ENCODE measurements at places on chromosomes 12 and 14. TPM values are rescaled to one million over a fixed set of nuclear protein-coding genes. Genes with fewer than 3 reads are reported as not detected.
A peak's percentile ranks its signal among the peaks of the same experiment; 100 is the strongest.

- peak; percentile 98 for DNase-seq
These were observed 33.5 kb downstream of the FMNL3 start for GRCh38 chr12:49673446-49674317.

GRCh38 chr14:26765768-26766520 is 168.1 kb upstream of the NOVA1 start:
- DNase-seq = peak; percentile 77

GRCh38 chr12:95634622-95635621 is 83.6 kb upstream of the USP44 start:
- no peak for DNase-seq

- no peak for DNase-seq
These were observed 52.5 kb downstream of the ATP23 start for GRCh38 chr12:57993834-57994233.

- DNase-seq = no peak
These were observed 168.9 kb downstream of the ADGRD1 start for GRCh38 chr12:131122631-131123030.

GRCh38 chr14:69682621-69683263 is 71.3 kb downstream of the SUSD6 start:
- DNase-seq = no peak

DNA sequence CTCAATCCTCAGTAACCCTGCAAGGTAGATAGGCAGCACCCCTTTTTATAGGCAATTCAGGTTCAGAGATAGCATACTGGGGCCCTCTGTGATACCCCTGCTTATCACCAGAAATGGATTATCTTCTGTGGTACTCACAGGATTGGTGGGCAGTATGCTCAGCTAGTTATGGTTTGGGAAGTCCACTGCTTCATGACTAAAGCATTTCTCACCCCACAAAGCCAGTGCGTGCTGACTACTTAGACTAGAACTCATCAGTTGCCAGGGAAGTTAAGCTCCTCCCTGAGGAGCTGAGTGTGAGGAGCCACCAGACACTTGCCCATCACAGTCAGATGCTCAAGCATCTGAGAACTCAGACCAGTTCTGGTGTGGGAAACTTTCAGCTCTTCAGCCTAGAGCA is 76.3 kb downstream of the SCAF11 start:
- DNase-seq = peak; percentile 72

- peak; percentile 42 for DNase-seq
These were observed 29.5 kb downstream of the BMP4 start for GRCh38 chr14:53927171-53927570.

DNA sequence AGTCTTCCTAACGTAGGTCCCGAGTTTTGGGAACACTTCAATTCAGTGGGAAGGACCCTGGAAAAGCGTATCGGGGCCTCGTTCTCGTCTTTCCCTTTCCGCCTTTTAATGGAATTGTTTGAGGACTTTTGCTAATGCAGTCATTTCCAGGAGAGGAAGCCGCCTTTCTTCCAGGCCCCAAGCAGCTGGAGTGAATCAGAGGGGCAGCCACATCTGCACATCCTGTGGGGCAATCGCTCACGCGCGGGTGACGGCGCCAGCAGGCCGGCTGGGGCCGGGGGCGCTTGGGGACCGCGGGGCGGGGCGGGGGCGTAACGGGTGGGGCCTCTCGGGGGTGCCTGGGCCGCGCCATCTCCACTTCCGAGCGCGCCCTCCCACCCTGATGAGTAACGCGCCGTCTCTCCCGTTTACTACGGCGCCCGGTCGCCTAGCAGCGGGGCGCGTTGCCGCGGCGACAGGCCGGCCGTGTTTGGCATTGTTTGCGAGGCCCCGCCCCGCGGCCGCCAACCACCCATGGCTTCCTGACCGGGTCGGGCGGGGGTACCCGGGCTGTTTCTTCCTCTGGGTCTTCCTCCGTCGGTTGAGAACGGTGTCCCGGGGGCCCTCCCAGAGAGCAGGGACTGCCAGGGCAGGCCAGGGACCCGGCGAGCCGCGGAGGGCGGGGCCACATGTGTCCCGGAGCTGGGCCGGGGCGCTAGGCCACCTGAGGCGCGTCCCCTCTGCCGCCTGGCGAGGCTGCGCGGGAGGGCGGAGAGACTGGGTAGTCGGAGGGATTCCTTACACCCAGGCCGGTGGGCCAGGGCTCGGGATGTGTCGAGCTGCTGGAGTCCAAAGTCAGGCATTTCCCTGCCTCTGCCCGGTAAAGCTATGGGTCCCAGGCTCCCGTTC is 2.3 kb downstream of the GSG1 start:
- peak; percentile 96 for DNase-seq

GRCh38 chr12:66598608-66599007 is 80.3 kb downstream of the GRIP1 start:
- no peak for DNase-seq

DNA sequence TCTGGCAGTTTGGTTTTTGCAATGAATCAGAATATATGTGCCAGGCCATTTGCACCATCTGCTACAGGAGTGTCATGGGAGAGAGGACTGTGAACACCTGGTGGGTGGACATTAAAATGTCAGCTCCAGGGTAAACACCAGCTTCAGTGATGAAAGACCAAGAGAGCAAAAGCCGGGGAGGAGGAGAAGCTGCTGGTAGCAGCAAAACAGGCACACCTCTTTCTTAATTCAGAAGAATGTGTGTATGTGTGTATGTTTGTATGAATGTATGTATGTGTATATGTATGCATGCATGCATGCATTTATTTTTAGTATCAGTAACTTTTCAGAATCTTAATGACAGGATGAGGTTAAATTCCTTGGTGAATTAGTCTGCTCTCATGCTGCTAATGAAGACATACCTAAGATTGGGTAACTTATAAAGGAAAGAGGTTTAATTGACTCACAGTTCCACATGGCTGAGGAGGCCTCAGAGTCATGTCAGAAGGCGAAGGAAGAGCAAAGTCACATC is 357.4 kb upstream of the PRICKLE1 start:
- no peak for DNase-seq

DNA sequence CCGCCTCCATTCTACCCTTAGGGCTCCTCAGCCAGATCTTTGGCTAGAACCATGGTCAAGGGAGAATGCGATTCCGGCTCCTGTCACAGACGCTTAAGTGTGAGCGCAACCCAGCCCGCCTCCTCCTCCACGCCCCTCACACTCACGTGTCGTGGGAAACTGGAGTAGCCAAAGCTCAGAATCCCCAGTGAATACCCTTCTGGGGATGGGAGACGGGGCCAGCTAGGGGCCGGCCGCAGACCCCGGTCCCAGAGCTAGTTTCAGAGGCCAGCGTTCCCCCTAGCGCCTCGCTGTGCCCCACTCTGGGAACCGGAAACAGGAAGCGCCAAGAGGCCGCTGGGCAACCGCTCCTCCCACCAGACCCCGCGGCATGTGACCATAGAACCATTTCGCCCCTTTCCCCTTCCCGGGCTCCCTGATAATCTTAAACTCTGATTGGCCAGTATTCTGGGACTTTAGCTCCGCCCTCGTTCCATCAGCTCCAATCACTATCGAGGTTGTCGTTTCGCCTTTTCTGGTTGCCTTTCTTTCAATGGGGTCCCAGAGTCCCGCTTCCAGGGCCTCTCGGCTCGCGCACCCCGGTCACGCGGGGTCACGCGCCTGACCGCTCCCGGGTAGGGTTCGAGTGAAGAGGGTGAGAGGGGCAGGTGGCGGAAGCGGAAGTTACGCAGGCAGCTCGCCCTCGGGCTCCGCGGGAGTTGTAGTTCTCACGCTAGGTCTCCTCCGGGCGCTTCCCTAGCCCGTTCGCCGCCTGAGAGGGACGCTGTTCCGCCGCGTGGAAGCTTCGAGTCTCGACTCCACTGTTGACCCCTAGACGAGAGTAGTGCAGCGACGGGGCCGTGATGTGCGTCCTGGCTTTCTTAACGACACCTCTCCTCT is at the start of gene M6PR:
Gene M6PR, minus strand, starts transcription at position 304 of the 879 bp plus-strand sequence. CDS start 3,241 bp downstream, outside the sequence.
- DNase-seq = peak; percentile 95

DNA sequence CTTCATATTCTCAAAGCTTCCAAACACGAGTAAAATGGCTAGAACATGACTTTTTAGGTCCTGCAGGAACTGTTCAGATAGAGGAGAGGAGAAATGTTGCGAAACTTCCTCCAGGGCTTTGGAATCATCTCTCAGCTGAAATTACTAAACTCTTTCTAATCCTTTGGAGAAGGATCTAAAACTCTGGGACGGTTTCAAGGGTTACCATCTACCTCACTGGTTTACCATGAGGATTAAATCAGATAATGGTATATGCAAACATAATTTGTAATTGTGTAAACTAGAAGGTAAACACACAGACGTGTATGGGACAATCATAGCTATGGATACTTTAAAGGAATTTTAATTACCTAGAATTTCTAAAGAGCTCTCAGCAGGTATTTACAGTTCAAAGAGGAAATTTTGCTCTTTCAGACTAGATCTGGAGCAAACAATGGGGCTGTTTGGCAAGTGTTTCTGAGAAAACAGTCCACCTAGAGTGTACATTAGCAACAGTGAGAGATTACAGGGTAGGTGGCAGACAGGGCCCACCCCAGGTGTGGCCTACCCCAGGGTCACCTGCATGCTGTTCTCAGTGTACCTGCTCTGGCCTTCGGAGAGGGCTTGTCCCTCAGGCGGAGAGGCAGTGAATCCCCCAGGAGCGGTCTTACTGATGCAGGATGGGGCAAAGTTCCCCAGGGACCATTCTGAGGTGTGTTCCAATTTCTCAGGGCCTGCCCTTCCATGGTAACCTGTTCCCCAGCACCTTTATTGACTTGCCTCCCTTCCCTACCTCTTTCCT is 124.7 kb upstream of the MAX start:
- no peak for DNase-seq

DNA sequence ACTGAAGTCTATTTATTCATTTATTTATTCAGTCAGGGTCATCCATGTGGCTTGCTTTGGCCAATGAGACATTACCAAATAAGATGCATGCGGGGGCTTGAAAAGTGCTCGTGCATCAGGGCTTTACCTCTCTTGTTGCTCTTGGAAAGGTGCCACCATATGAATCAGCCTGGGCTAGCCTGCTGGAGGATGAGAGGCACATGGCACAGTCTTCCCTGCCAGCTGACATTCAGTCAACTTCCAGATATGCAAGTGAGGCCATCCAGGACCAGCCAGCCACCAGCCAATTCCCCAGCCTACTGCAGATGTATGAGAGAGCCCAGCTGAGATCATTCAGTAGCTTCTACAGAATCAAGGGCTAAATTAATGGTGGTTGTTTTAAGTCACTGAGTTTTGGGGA is 105.2 kb upstream of the RPH3A start:
- DNase-seq = peak; percentile 67

DNA sequence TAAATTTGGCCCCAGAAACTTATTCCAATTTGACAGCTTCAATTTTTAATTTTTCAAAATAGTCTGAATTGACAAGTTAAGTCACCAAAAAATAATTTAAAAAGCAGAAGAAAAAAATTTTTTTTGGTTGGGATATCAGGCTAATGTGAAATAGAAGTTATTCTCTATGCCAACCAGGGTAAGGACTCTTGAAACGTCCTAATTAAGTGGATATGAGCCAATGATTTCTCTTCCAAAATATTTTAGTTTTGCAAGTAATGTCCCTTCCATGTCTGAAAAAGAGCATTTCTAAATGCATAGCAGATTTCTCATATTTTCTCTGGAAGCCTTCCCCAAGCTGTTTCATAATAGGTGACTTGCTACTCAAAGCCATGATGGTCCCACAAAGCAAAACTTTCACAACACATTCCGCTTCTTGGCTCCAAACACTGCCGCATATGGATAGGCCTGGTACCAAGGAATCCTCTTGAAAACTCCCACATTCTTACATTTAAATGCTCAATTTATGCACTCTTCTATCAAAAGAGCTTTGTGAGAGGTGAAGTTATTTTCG is 65.1 kb downstream of the SIX6 start:
- DNase-seq = no peak

- DNase-seq = no peak
These were observed 11.5 kb upstream of the HELB start for GRCh38 chr12:66290716-66291200.

DNA sequence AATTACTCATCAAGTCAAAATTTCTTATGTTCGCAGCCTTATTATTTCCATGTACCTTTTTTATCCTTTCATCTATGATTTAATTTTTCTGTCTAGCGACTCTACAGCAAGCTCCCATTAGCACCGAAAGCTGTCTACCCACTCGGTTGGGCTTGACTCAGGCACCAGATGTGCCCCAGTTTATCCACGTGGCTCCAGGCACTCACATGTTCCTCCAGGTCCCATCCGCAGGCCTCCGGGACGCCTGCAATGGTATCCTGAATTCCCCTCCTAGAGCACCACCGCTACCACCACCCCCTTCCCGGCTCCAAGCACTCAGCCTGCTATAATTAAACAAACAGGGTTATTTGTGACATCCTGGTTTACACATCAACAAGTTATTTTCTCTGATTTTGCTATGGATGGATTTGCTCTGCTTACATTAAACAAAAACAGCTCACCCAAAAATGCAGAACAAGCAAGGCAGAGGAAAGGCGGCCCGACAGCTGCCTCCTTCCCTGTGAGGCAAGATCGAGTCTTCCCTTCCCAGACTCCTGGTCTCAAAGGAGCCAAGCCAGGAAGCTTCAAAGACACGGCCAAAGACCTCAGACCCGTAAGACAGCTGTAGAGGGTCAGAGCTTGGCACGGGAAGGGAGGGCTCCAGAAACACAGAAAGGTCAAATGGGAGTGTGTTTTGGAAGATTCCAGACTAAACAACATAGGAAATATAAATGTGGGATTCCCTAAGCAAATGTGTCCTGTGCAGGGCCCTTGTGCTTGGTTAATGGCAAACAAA is 253.8 kb downstream of the TTC8 start:
- no peak for DNase-seq

DNA sequence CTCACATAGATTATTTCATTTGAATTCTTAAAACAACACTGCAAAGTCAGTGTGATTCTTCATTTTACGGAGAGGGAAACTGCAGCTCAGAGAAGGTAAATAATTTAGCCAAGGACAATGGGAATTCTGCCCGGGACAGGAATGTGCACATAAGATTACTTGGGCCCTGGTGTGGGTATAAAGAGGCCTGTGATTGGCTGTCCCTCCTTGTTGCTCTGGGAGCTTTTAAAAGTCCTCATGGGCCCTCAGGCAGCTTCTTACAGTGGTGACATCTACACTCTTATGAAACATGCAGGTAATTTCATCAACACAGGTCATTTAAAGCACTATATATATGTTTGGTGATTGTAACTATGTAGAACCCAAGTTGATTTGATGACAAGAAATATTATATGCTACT is 100.3 kb downstream of the ESR2 start:
- DNase-seq = no peak

DNA sequence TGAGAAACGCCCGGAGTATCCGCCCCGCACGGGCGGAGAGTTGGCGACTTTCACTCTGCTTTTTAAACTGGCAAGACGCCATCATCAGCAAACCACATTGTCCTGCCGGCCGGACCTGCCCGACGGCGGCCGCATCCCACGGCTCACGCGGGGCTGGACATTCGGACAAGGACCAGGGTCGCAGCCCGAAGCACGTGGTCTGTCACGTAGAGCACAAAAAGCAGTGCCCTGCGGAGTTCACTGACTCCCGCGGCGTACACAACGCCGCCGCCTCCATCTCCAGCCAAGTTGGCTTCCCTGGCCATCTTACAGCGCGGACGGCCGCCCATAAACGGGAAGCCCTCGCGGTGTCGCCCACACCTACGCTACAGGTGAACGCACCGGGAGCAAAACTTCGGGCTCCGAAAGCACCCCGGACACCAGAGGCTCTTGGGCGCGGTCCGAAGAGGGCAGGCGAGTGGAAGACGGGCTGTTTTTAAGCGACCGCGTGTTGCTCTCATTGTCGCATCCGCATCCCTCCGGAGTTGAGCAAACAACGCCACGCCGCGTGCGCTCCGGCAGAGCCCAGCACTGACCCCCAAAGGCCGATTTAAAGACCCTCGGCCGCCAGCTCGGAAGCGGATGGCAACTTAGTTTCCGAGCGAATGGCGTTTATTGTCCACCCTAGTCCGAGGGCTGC is 966 bp downstream of the SINHCAF start:
- peak; percentile 66 for DNase-seq

Gene CHGA
- total RNA-seq = not detected

Gene SLC25A47
- not detected for total RNA-seq

Gene GLT1D1
- total RNA-seq = 4.2 TPM

Gene COCH
- total RNA-seq = 6.2 TPM

Gene RNF212B
- total RNA-seq = not detected

Gene AQP2
- total RNA-seq = not detected
